ENCODE measurements at places on chromosomes 11 and 22.

DNA sequence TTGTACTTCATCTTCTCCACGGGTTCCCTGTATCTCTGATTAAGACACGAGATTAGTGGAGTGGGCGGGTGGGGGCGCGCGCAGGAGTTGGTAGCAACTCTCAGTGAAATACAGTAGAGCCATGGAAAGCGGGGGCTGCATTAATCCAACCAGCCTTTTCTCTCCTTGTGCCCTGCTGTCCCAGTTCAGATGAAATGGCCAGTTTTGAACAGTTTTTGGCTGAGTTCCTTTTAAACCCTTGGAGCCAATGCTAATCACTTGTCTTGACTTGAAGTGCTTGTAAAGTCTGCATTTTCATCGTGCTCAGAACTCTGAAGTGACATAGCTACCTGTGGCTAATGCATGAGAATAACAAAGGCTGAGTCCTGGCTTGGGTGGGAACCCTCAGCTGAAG is 734 bp upstream of the TMEM123 start:
- DNase-seq = no peak

DNA sequence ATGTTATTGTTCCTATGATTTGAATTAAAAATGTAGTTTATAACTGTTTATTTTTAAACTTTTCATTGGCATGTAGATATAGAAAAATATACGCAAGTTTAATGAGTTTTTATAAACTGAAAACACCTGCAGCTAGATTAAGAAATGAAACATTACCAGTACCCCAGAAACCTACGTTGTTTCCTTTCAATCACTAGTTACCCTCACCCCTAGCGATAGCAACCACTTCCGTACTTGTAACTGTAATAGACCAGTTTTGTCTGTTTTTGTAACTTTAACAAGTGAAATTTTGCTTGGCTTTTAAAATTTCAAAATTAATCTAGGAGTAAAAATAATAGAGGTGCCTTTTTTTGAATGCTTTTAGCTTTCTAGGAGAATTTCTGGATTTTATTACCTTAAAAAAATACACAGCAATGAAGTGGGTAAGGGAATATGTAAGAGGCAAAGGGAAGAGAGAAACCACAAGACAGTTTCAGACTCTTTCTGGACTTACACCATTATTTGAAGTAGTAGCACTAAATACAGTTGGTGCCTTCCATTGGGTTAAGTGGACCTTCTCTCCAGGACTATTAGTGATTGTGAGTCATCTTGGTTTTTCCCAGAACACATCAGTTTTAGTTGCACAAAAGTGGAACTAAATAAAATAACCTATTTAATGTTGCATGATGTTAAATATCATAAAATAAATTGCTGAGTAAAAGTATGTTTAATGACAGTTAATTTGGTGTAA is 18.7 kb upstream of the NAT10 start:
- no peak for DNase-seq

GRCh38 chr11:10502770-10503169 is 38.2 kb downstream of the RNF141 start:
- no peak for DNase-seq

- no peak for DNase-seq
Observed at GRCh38 chr11:63277345-63277943, 34.0 kb upstream of the SLC22A25 start.

GRCh38 chr11:113282898-113283437 is 31.4 kb upstream of the TTC12 start:
- DNase-seq = no peak

DNA sequence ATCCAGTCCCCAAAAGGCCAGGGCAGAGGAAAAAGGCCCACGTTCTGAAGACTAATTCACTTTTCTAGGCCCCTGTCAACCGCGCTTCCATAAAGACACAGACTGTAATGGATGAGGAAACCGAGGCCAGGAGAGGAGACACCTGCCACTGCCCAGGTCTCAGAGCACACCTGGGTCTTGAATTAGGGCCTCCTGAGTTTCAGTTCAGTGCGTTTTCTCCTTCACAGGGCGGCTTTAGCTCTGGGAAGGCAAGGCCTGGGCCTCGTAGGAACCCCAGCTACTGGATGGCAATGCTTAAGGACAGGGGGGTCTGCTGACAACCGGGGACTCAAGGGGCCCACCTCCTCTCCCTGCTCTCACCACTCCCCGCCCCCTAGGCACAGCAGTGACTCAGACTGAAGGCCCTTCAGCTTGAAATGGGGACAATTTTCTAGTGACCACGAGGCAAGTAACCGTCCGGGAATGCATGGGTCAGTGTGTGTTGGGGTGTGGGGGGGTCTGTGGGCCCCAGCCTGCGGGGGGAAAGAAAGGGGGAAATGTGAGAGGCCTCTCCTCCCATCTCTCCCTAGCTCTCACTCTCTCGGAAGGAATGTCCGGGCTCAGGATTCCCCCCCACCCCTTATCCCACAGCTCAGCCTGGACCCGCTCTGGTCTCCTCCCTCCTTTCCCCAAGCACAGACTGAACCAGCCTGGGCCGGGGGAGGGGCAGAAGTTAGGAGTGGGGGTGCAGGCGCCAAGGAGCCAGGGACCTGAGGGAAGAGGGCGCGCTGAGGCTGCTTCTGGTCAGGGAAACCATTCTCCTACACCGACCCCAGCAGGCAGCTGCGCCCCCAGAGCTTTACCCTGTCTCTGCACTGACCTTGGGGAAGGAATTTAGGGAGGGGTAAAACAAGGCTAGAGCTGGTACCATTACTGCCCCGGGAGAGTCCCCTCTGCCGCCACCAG is 17.2 kb downstream of the CREB3L1 start:
- DNase-seq = no peak

- no peak for DNase-seq
Observed at GRCh38 chr22:28670756-28671155, 8.9 kb downstream of the TTC28 start.

DNA sequence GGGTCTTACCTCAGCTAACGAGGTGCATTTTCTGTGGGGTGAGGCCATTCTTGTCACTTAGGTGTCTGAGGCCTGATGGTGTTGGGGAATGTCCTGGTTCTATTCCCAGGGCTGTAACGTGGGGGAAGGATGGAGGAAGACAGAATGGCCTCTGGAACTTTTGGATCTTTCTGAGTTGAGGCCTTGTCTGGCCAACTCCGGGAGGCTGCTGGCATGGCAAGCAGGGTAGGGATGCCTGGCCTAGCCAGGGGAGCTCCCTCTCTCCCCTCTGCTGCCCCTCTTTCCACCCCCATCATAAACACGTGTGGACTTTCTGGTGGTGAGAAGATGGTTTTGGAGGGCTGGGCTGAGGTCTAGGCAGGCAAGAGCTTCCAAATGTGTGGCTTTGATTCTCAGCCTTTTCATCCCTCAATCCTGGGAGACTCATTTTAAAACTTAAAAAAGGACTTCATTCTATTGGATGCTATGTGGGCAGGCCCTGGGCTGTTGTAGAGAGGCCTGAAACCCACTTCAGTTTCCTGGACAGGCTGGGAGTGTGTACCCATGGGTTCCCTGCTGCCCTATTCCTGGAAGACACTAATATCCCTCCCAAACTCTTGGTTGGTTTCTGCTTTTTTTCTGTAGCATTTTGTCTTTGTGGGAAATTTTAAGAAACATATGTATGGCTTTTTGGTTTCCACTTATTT is 30.9 kb downstream of the ZBTB16 start:
- no peak for DNase-seq

Measured in LNCaP clone FGC (cell line).